A549 treated with Mapracorat at 1 μM for 4 hours (cell line): ENCODE measurements at places on chromosomes 2 and 18. TPM values are rescaled to one million over a fixed set of nuclear protein-coding genes. Genes with fewer than 3 reads are reported as not detected.

ASTL gene
- not detected in 5 replicates for total RNA-seq

EGR4 gene
- total RNA-seq = 0.20 to 0.34 TPM (median 0.28 TPM) in 5 replicates

QPCT gene
- 20.4 to 22.7 TPM (median 21.6 TPM) in 5 replicates for total RNA-seq

EMILIN1 gene
- 0.27 to 0.56 TPM (median 0.47 TPM) in 5 replicates for total RNA-seq

MYO7B gene
- 0.09 to 0.24 TPM (median 0.14 TPM) in 5 replicates for total RNA-seq

CDH7 gene
- total RNA-seq = 0.05 TPM in 1 of 5 replicates, not detected in the others

FOXD4L1 gene
- 0.16 to 0.63 TPM (median 0.31 TPM) in 5 replicates for total RNA-seq

TRIB2 gene
- 0.29 to 0.91 TPM (median 0.41 TPM) in 5 replicates for total RNA-seq

GPBAR1 gene
- 0.09 to 0.42 TPM (median 0.28 TPM) in 5 replicates for total RNA-seq

UGT1A4 gene
- total RNA-seq = 0.07 to 0.12 TPM in 2 of 5 replicates, not detected in the others

ARHGAP25 gene
- total RNA-seq = 0.08 to 0.34 TPM (median 0.20 TPM) in 5 replicates
